Hepatic stellate cell (primary cell): ENCODE measurements at places on chromosomes 4 and X.
A peak's percentile ranks its signal among the peaks of the same experiment; 100 is the strongest.

GRCh38 chr4:181529537-181529936 lies 713.7 kb upstream of the TENM3 start:
- DNase-seq, result no peak

DNA sequence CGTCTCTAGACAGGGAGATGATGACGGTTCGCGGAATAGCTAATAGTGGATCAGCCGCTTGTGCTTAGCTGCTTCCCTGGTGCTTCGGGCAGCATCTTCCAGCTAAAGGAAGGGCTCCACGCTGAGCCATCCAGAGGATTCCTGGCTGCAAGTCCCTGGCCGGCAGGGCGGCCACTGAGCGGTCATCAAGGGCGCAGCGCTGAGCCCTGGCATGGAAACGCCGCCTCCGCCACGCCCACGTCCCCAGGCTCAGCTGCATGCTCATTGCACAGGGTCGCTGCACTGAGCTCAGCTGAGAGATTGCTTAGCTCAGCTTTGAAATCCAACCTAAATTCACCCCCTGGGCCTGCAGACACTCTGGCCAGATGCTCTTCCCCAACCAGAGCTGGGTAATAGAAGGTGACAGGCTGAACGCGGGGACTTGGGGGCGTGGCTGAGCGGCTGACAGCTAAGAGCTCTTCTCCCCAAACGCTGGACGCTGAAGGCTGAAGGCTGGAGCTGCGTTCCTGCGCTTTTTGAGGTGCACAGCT lies 118.2 kb upstream of the KIT start:
- DNase-seq, result peak; percentile 62

DNA sequence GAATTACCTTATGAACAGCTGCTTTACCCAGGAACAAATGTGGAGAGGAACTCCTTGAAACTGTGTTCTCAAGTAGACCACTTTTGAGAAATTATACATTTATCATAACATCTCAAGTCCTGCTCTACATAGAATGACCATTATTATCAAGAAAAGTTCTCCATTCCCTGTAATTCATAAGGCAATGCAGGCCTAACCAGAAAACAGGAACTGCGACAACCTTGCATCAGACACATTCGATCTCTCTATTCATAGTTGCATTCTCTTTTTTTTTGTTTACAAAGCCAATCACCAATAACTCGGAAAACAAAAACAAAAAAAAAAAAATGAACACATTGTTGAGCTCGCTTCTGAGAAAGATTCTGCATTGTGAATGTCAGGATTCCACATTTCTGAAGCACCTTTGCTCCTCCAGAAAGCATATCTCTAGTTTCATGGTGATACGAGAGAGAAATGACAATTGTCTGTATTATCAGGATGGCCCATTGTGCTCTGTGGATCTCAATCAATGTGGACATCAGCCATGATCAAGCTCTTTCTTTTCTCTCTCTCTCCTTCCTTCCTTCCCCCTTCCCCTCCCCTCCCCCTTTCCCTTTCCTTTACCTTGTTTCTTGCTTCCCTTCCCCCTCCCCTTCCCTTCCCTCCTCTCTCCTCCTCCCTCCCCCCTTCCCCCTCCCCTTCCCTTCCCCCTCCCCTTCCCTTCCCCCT lies 32.4 kb upstream of the CD99 start:
- DNase-seq, result no peak

- DNase-seq, result no peak
Measured at GRCh38 chr4:101393256-101393655, 45.9 kb upstream of the PPP3CA start.

DNA sequence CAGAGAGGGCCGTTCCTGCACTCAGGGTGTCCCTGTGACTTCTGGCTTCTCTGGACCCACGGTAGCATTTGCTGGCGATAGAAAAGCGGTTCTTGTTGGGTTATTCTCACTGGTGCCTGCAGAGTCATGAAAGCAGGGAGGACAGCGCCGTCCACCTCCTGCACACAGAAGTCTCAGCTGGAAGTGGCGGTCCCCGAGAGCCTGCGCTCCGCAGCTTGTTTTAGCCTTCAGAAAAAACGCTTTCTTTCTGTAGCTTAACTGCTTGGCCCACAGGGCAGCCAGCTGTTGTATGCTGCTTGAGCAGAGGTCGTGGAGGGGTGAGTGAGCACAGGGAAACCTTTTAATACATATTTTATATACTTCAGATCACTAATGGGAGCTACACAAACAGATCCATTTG lies 400.7 kb upstream of the FAT1 start:
- no peak for DNase-seq

GRCh38 chr4:98614662-98615061 lies 43.7 kb downstream of the TSPAN5 start:
- DNase-seq, result no peak

GRCh38 chr4:7370038-7370437 lies 64.7 kb downstream of the PSAPL1 start:
- DNase-seq, result no peak

DNA sequence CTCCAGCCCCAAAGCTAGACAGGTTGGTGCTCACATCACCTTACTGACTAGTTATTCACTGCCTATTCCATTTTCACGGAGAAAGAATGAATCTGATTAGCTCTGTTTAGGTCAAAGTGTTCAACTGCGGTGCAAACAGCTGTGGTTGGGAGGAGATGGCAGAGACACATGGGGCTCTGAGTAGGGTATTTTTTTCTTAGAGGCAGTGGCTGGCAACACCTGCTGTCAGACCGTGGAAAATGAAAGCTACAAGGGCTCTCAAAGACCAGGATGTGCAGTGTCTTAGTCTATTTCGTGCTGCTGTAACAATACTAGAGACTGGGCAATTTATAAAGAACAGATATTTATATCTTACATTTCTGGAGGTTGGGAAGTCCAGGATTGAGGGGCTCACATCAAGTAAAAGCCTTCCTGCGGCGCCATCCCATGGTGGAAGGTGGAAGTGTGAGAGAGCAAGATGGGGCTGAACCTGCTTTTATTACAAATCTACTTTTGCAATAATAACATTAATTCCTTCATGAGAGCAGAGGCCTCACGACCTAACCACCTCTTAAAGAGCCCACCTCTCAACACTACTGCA lies 10.6 kb downstream of the NYX start:
- DNase-seq, result no peak

GRCh38 chr4:5881340-5881739 lies 11.5 kb downstream of the CRMP1 start:
- no peak for DNase-seq

DNA sequence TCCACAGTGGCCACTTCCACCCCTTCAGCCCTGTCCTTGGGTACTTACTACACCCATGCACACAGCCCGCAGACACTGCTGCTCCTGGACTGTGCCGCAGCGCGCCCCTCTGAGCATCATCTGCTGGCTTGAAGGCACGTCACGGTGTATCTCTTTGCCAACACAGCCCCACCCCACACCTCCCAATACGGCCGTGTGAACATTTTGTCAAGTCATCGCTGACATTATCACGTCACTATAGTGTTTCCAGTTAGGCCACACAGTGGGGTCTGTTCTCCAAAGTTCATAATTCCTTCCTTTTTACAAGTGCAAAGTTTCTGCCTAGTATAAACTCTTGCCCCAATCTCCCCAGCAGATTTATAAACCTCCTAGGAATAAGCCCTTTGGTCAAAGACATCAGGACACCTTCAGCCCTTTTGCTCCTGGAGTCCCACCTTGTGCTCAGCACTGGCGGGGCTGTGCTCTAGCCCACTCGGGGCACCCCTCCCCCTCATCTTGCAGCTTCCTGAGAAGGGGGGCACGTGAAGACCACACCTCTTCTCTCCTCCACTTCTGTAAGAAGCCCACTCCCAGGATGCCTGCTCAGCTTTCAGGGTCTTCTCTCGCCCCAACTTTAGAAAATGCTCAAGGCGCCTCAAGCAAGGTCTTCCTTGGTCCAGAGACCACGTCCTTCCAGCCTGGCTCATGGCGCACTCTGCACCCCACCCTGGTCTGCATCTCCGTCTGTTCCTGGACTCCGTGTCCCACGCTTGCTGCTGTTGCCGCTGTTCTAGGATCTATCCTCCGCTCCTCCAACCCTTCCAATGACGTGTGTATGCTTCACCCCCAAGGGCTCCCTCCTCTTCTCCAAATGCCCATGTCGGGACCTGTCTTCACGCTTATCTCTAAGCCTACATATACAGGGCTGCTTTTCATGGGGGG lies 7.2 kb downstream of the FAM53A start:
- no peak for DNase-seq

DNA sequence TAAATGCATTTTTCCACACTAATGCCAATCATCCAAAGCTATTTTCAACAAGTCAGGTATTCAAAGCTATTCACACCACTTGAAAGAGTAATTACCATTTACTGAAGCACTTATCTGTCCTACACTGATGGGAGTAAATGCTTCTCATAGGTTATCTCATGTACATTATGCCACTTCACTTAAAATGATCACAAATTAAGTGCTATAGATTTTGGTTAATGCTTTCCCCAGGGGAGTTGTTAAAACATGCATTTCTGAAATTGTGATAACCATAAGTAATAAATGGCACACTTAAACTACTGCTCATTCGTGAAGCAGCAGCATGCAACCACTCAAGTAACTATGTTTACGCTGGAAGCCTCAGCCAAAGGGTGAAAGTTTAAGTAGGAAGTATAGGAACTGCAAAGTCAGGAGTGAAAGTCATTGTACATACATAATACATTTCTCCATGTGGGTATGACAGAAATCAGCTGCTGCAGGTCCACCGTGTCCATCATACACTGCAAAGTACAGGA lies 6.6 kb downstream of the PPM1K start:
- DNase-seq, result no peak

DNA sequence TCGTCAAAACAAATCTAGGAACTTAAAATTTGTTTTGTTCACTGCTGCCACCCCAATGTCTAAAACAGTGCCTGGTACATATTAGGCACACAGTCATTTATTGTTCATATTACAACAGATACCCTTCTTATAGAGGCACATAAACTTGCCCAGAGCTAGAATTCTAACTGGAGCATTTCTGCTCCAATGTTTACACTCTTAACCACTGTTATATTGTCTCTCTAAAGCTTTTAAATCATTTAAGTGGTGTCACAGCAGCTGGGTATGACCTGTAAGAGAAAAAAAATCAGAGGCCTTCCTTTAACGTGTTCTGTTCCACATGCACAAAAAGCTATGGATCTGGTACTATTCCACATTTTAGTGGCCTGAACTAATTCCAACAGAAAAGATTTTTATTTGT lies 3.0 kb downstream of the UBE2D3 start:
- no peak for DNase-seq

DNA sequence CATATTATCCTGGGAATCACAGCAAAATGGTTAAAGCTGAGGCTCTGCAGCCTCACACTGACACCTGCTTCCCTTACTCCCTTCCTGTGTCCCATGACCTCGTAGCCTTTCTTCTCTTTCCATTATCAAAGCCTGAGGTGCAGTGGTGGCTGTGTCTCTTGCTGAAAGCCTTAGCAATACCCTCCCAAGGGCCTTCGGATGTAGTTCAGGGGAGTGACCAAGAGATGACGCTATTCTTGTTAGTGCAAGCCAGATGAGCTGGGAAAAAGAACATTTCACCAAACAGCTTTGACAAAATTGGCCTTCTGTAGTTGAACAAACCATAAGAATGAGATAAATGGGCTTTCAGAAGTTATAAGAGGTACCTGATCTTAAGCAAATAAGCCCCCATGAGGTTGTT lies 31.6 kb downstream of the SMIM10L2A start:
- DNase-seq, result no peak

DNA sequence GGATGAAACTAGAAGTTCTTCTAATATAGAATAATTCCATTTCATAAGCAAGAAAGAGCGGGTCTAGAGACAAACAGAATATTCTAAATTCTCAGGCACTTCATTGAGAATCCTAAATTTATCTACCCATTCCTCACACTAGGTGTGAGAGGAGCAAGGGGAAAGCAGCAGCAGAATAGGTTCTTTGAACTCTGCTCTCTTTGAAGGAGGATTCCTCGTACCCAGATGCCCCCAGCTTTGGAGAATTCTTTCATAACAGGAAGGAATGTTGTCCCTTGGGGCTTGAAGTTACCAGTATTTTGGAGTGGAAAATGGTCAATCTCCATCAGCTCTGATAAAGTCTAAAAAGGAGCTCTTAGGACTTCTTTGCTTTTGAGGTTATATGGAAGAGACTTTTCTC lies 59.7 kb upstream of the RASGEF1B start:
- DNase-seq, result no peak

DNA sequence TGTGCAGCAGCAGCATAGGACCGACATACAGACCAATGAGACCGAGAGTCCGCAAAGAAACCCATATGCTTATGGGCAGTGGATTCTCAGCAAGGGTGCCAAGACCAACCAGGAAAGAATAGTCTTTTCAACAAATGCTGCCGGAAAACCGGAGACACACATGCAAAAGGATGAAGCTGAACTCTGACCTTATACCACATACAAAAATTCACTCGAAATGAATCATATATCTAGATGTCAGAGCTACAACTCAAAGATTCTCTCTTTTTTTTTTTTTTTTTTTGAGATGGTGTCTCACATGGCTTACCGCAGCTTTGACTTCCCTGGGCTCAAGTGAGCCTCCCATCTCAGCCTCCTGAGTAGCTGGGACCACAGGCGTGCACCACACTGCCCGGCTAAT lies 16.0 kb upstream of the MXD4 start:
- peak; percentile 39 for DNase-seq

GRCh38 chrX:111888600-111888999 lies 12.6 kb downstream of the TRPC5OS start:
- no peak for DNase-seq

GRCh38 chr4:184167576-184167975 lies 50.1 kb downstream of the ENPP6 start:
- no peak for DNase-seq

DNA sequence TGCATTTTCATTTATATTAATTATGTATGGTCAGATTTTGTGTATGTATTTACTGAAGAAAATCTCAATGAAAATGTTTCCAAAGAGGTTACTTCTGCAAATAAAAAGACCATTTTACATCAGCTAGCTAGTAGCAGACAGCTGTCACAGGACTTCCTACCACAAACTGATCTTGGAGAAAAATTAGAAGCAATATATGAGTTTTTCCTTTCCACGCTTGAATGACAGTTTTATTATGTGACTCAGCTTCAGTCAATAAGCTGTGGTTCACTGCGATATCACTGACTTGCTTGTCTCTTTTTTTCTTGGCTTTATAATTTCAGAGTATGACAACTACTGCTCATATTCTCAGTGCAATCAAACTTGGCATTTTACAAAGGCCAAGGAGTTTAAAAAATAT lies 787.4 kb upstream of the GALNTL6 start:
- DNase-seq, result no peak

- DNase-seq, result no peak
Measured at GRCh38 chr4:6761649-6762615, 20.6 kb upstream of the KIAA0232 start.

DNA sequence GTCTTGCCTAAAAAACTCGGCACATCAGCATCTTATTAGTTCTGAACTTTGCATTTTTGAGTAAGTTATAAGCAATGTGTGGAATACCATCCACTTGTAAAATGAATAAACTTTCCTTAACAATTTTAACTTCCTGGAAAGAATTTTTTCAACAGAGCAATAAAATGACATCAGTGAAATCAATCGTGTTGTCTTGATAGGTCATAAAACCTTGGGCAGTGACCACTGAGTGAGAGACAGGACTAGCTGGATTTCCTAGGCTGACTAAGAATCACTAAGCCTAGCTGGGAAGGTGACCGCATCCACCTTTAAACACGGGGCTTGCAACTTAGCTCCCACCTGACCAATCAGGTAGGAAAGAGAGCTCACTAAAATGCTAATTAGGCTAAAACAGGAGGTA lies 403.0 kb upstream of the CNKSR2 start:
- DNase-seq, result no peak

- no peak for DNase-seq
Measured at GRCh38 chrX:45524805-45525204, 324.1 kb upstream of the DIPK2B start.

- no peak for DNase-seq
Measured at GRCh38 chr4:187178587-187178986, 454.9 kb upstream of the FAT1 start.
